Left lung (tissue), 14 donors: ENCODE measurements at places on chromosomes 16 and 17. TPM values are rescaled to one million over a fixed set of nuclear protein-coding genes. Genes with fewer than 3 reads are reported as not detected.

Gene NGFR
- 2.7 TPM for total RNA-seq

Gene LDHD
- total RNA-seq, result 7.3 TPM

Gene IL17C
- not detected for total RNA-seq

Gene GSDMA
- total RNA-seq, result 0.76 TPM
